ENCODE measurements at places on chromosomes 5 and 9.

GRCh38 chr9:132125361-132125760 is 36.5 kb upstream of the NTNG2 start:
- DNase-seq: no peak

GRCh38 chr9:132011309-132011708 is 68.4 kb downstream of the MED27 start:
- no peak for DNase-seq

- DNase-seq: no peak
These were observed 18.4 kb upstream of the QSOX2 start for GRCh38 chr9:136264031-136264430.

- DNase-seq: no peak
These were observed 671.0 kb downstream of the DMRTA1 start for GRCh38 chr9:23117616-23118015.

GRCh38 chr9:115951977-115952376 is 201.6 kb upstream of the PAPPA start:
- DNase-seq: no peak

DNA sequence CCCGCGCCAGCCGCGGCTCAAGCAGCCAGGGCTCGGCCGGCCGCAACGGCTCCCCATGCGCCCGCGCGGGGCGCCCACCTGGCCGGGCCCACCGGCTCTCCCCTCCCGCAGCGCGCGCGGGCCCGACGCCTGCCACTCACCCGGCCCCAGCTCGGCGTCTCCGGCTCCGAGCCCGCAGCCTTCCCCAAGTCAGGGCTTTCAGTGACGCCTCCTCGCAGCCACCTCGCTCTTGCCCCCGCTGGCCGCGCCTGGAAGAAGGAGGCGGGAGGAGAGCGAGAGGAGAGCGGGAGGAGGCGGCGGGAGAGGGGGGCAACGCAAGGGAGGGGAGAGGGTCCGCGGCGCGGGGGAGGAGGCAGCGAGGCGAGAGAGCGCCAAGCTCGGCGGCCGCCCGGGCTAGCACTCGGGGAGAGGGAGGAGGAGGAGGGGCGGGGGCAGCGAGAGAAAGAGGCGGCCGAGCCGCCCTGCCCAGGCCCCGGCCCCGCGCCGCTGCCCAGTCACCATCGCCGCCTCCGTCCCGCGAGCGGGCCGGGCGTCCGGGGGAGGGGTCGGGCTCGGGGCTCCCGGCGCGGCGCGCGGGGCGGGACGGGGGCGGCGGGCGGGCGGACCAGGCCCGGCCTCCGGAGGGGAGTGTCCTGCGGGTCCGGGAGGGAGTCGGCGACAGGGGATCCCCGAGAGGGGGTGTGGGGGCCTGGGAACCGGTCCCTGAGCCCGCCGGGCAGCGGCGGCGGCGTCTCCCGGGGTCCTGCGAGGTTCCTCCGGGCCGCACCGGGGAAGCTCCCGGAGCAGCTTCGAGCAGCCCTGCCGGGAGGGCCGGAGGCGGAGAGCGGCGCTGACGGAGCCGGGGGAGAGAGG is at the start of gene LHFPL2:
Gene LHFPL2 (minus strand): TSS at position 414 of the 852 bp plus-strand sequence. CDS start 138,559 bp downstream, outside the sequence.
- DNase-seq: no peak

DNA sequence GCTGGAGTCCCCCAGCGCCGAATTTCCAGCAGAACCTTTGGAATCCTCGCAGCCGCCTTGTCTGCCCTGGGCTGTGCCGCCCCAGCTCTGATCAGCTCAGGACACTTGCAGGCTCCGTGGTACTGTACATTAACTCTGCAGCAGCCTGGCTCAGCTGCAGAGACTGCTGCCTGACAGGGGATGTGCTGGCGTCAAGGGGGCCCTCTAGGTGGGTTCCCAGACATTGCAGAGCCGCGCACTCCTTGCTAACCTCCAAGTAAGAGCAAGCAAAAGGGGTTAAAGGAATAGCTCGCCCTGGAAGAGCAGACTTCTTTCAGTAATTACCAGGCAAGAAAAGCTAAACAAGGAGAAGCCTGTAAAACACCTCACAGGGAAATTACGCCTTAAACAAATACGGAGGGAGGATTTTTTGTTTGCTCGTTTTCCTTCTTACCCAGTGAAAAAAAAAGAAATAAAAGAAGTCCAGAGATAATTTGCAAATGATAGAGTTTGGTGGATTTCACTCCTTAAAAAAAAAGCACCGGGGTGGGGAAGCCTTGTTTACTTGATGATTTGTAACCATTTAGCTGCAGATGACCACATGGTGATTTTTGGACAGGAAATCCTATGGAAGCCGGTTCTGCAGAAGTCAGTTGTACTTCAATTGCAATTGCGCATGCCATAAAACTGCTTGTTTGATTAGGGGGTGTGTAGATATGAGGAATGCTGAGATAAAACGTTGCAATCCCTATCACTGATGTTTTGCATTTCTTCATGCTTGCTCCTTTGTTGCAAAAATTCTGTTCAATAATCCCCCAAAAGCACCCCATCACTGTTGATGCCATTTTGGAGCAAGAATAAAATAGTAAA is 305.8 kb downstream of the PDE4D start:
- no peak for DNase-seq

DNA sequence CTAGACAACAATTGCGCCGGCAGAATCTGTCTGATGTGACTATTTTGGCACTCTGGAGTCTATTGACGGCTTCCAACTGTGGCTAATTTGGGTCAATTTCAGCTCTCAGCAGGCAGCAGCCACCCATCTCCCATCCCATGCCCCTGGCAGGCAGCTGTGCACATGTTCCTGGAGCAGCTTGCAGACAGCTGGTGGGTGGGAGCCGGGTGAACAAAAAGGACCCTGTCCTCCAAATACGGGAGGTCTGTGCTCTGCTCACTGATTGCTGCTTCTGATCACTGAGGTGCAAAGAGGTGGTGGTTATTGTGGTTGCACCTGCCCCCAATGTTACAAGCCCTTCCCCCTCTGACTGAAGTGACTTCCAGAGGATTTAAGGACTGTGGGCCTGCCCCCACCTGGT is 45.0 kb upstream of the N4BP3 start:
- DNase-seq: no peak

- no peak for DNase-seq
These were observed 39.2 kb upstream of the RAB3C start for GRCh38 chr5:58543723-58544122.

Measured in stimulated activated CD8-positive, alpha-beta memory T cell treated with anti-CD3 and anti-CD28 coated beads, Interleukin-4, amount 100 ng/mL, for 1 hour (primary cell).